Activated CD4-positive, alpha-beta T cell treated with anti-CD3 and anti-CD28 coated beads for 36 hours (primary cell): ENCODE measurements at places on chromosomes 13 and 19. TPM values are rescaled to one million over a fixed set of nuclear protein-coding genes. Genes with fewer than 3 reads are reported as not detected.

GRCh38 chr19:2636897-2637683, 65.4 kb downstream of the GNG7 start:
- H3K36me3 ChIP-seq = no peaks in the 10 kb centered on the region
- peaks cover 12% of the 10 kb centered on the region for H3K4me1 ChIP-seq
- peaks cover 4% of the 10 kb centered on the region for H3K27me3 ChIP-seq
- DNase-seq = peak; percentile 87
- H3K27ac ChIP-seq = no peak overlapping the region
- no peak overlapping the region for H3K4me3 ChIP-seq

- H3K4me3 ChIP-seq = no peak overlapping the region
- no peak overlapping the region for H3K27ac ChIP-seq
- no peaks in the 10 kb centered on the region for H3K36me3 ChIP-seq
- H3K27me3 ChIP-seq = peaks cover 2% of the 10 kb centered on the region
- DNase-seq = no peak
These were observed 65.6 kb downstream of the STARD13 start for GRCh38 chr13:33219926-33220325.

ARID3A gene
- total RNA-seq = 25.1 TPM

DNA sequence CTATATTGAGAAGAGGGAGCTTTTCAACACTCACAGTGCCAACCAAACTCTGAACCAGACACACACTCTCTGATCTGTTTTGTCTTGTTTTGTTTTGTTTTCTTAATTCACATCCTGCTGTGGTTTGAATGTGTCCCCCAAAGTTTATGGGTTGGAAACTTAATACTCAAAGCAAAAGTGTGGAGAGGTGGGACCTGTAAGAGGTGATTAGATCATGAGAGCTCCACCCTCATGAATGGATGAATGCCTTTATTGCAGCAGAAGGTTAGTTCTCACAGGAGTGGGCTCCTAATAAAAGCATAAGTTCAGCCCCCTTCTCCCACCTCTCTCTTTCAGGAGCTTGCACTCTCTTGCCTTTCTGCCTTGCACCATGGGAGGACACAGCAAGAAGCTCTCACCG, 957.1 kb downstream of the PCDH9 start:
- no peak overlapping the region for H3K27ac ChIP-seq
- H3K36me3 ChIP-seq = no peaks in the 10 kb centered on the region
- DNase-seq = no peak
- H3K4me1 ChIP-seq = no peaks in the 10 kb centered on the region

GRCh38 chr19:13060233-13060963, 42.3 kb downstream of the LYL1 start:
- H3K36me3 ChIP-seq = no peaks in the 10 kb centered on the region
- no peak for DNase-seq
- H3K4me1 ChIP-seq = peaks cover 6% of the 10 kb centered on the region
- H3K27ac ChIP-seq = no peak overlapping the region
- H3K27me3 ChIP-seq = peaks cover 16% of the 10 kb centered on the region

GRCh38 chr13:43356567-43356966, 333.2 kb downstream of the DNAJC15 start:
- H3K4me3 ChIP-seq = no peak overlapping the region
- no peaks in the 10 kb centered on the region for H3K27me3 ChIP-seq
- no peaks in the 10 kb centered on the region for H3K36me3 ChIP-seq
- H3K27ac ChIP-seq = no peak overlapping the region
- no peak for DNase-seq
